Kidney (tissue), 22 donors: ENCODE measurements at places on chromosomes 2 and 18.
A peak's percentile ranks its signal among the peaks of the same experiment; 100 is the strongest.

DNA sequence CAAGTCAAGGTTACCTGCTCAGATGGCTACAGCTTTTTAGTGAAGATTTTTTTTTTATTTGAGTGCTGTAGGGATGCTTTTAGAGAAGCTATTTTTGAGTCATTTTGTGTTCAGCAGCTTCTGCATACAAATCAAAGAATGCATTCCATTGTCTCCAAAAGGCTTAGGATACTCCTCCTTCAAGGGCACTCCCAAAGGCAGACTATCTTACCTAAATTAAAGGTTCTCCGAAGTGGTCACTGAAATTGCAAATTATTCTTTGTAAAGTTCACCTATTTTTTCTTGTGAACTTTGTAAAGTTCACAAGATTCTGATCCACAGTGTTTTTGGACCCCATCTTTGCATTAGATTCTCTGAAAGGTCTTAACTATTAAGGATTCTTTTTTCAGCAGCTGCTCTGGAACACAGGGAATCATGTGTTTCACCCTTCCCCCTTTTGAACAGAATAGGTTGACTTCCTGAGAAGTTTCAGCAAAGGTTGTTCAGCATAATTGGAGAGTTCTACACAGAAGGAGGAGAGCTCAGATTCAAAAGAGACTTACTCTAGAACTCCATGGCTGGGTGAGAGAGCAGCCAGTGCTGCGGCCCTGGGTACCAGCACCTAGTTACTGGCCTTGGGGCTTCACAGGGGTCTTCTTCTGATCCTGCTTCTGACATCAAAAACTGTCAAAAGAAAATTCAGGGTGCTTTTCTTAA, 14.5 kb downstream of the CLIP4 start:
- no peak for DNase-seq

GRCh38 chr2:136129601-136130000, 11.7 kb upstream of the CXCR4 start:
- DNase-seq: no peak

DNA sequence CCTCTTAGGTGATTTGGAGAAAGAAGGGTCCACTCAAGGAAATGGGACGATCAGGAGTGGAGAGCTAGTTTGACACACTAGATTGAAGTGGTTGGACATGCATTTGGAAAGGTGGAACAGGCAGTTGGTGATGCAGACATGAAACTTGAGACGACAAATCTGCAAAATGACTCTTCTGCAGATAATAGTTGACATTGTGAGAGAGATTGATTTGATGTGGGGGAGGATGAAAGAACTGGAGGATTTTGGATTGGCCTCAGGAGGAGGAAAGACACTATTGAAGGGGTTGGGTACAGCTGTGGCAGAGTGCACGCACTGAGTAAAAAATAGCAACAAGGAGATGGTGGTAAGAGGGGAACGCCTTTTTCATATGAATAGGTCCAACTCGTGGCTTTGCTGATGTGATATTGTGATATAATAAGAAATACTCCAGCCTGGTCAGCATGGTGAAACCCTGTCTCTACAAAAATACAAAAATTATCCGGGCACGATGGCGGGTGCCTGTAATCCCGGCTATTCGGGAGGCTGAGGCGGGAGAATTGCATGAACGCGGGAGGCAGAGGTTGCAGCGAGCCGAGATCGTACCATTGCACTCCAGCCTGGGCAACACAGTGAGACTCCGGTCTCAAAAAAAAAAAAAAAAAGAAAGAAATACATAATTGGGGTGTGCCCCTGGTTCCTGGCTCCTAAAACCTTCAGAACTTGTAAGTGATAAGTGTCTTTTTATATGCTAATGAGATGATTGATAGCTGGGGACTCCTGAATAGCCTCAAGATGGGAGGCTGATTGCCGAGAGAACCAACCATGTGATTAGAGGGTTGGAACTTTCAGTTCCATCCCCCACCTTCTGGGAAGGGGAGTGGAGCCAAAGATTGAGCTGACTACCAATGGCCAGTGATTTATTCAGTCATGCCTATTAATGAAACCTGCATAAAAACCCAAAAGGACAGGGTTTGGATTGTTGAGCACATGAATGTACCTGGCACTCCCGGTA, 9.7 kb downstream of the TTLL4 start:
- no peak for DNase-seq

- DNase-seq: peak; percentile 50
Measured at GRCh38 chr2:49770919-49771318, 616.6 kb upstream of the FSHR start.

GRCh38 chr2:65161551-65162100, 31.7 kb upstream of the RAB1A start:
- no peak for DNase-seq

DNA sequence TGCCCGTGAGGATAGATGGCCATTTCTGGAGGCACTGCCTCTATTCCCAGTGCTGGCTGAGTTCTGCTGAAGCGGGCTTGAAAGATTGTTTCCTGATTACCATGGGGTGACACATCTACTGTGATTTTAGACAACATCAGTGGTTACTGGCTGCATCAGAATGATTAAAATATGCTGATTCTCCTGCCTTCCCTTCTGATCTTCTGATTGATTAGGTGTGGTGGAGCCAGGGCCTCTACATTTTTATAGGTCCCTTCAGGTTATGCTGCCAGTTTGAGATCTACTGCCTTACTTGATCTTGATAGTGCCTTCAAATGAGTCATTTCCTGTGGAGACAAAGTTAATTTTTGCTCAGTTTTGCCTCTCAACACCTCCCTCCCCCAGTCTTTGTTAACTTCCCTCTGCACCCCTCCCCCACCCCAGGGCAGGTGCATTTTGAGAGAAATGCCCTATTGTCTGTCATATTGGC, 31.6 kb upstream of the SNORC start:
- DNase-seq: no peak

DNA sequence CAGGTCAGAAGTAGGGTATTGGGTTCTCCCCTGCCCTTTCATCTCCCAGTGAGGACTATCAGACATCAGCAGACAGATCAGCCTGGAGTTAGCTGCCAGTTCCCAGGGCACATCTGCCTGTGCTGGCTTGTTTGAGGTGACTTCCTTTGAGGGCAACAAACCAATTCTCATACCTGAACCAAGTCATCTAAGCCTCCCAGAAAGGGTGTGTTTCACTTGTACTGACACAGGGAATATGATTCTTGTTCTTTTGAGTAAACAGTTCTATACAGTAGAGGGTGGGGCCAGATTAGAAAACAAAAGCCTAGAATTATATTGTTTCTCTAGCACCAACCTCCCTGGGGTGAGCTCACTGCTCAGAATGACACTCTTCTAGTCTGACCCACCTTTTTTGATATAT, 591.9 kb downstream of the SLC4A3 start:
- DNase-seq: no peak

DNA sequence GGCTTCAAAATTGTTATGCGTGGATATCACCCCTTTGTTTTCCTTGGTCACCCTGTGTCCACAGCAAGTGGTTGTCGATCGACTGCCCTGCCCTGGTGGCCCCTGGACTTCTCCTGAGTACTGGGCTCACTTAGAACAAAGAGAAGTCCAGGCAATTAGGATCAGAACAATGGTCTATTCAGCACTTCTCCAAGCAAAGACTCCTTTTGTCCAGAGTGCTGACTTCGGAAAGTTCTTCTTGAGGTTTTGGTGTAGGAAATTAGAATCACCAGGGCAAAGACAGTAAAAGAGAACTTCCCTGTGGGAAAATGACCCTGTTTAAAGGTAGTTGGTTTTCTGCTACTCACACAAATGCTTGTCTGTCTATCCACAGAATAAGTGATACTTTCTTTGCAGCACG, 173.9 kb downstream of the FHOD3 start:
- no peak for DNase-seq

- no peak for DNase-seq
Measured at GRCh38 chr2:45636008-45636407, 15.5 kb upstream of the PRKCE start.

- DNase-seq: no peak
Measured at GRCh38 chr2:226435146-226435545, 364.5 kb downstream of the IRS1 start.

- no peak for DNase-seq
Measured at GRCh38 chr2:85390941-85391669, 19.1 kb downstream of the CAPG start.

DNA sequence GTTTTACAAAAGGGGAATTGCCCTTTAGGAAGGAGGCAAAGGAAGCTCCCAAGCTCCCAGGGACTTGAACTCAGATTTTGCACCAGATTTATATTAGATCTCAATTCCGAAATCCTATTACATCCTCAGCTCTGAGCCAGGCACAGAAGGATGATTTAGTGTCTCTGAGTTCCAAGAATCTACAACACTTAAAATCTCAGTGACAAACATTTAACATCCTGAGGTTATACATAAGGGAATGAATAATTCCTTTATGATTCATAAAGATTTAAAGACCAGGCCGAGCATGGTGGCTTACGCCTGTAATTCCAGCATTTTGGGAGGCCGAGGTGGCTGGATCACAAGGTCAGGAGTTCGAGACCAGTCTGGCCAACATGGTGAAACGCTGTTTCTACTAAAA, 16.5 kb upstream of the SLC20A1 start:
- no peak for DNase-seq

- no peak for DNase-seq
Measured at GRCh38 chr18:21218862-21219261, 23.2 kb upstream of the GREB1L start.

DNA sequence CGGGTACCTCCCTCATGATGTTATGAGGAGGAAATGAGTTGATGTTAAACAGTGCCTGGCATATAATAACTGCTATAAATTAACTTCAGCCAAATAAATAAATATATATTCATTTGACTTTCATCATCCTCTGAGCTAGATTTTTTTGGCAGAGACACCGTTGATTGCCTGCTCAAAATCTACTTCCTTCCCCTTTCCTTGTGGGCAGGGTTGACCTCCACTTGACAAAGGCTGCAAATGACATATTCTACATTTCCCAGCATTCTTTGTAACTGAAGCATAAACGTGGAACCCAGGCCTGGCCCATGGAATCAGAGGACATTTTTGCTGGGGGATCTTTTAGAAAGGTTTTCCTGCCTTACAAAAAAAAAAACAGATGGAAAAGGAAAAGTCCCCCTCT, 177.8 kb downstream of the TXNL1 start:
- DNase-seq: no peak

DNA sequence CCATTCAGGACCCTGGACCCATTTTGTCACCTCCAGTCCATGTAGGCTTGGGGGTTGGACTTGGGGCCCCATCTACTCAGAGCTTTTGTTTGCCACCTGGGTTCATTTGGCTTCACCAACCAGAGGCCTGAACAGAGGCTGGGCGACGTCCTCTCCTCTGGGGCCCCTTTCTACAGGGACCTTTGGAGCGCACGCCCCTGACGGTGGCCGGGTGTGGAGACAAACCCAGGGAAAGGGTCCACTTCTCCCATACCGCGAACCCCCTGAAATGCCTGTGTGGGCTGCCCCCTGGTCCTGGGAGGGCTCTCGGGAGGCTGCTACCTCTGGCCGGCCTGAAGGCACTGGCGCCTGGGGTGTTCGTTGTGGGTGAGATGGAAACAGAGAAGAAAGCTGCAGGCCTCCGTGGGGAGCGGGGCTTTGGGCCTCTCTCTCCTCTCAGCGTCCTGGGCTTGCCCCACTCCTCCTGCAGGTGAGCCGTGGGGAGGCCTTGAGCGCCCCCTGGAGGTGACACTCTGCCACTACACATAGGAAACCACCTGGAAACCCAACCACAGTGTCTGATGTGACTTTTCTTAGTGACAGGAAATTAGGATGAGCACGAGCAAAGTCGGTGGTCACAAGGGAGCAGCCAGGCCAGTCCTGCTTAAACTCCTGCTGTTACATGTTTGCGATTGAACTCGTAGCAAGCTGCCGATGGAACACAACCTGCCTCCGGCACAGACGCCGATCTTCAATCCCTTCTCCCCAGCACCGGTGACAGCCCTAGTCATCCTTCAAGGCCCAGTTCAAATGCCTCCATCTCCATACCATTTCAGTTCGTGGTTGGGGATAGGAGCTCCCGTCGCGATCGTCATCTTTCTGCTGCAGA, 12.0 kb upstream of the NTSR2 start:
- peak; percentile 71 for DNase-seq

DNA sequence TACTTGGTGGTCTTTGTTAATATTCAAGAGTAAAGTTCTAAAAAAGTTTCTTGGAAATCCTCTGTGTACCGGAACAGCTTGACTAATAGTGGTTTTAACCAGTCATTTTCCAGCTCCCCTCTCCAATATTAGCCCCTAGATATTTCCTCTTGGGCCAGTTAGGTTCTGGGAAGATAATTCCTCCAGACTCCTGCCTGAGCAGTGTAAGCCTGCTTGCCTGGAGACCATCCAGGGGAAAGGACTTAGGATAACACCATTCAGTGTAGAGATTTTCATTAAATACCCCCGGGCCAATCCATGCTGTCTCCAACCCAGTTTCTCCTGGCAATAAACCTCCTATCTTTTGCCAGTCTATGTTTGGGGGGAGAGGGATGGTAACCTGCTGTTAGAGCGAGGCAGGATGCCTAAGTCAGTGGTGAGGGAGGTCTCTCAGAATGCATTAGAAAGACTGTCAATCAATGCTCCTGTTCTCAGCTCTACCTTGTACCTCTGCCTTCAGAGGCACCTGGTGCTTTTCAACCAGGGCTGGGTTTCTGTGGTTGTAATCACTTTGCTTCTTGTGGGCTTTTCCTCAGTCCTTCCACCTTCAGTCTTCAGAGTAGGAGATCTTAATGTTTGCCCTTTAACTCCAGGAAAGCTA, 186.4 kb downstream of the RNF152 start:
- DNase-seq: no peak

DNA sequence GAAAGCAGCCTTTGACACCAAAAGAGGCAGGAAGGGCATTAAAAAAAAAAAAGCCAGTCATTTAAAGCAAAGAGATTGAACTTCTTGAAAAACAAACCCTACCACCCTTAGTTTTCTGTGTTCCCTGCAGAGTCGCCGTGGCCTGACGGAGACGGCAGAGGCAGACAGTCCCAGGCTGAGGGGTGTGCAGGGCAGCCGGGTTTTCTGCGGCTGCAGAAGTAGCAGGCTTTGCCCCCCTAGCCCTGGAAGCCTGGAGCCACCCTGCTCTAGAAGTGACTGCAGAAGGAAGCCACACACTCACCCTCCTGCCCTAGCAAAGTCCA, 2.8 kb downstream of the INPP5D start:
- DNase-seq: no peak

GRCh38 chr2:161321944-161322648, 13.9 kb downstream of the PSMD14 start:
- DNase-seq: no peak

- DNase-seq: no peak
Measured at GRCh38 chr2:3105814-3106569, 271.6 kb downstream of the EIPR1 start.

DNA sequence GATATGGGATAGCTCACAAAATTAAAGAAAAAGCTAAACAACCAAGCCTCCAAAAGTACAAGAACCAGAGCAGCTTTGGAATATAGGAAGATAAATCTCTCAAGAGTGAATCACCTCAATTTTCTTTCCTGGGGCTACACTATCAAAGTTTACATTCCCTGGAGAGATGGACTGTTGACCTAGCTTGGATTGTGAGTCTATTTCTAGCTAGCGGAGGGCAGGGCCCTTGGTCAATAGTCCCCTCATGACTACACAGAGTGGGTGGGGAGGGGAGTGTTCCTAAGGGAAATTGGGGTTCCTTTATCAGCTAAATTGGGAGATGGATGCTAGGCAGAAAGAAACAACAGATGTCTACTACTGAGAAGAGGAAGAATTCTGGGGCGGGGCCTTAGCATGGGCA, 29.9 kb upstream of the EIF2AK3 start:
- no peak for DNase-seq
